ENCODE measurements at places on chromosomes 13 and 19.

DNA sequence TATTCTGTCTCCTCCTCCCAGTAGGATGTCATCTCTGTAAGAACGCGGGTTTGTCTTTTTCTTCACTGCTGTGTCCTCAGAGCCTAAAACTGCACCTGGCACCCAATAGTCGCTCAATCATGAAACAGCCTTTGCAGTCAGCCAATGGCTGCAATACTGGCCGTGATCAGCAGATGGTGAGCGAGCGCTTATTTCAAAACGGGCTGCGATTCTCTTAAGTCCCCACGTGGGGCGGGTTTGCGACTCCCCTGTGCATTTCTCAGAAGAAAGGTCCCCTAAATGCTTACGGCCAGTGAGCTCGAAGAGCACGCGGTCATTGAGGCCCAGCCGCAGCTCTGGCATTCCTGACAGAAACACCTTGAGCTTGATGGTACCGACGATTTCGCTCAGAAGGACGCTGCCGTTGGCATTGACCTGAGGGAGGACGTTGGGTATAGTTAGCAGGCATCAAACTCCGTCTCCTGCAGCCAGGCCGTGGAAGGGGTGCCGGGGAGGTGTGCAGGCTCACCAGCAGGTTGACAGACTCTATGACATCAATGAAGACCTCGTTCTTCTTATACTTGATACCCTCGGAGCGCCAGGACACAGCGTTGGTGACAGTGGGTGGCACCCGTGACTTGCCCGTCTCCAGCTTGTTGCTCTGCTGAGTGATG lies 6.0 kb downstream of the AP1M2 start:
- DNase-seq = peak; percentile 89

DNA sequence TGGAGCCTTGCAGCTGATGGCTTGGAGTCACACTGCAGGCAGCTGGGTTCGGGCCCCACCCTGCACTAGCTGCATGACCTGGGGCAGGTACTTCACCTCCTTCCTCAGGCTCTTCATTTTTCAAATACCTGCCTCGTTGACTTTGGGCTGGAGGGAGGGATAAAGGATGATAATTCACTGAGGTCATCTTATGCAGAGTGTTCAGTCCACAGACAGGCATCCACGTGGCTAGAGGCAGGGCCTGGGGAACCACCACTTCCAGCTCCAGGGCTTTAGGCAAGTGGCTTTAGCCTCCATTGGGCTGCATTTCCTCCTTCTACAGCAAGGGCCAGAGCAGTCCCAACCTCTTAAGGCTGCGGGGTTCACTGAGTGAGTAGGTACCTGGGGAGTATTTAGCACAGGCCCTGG lies 84.8 kb downstream of the SIPA1L3 start:
- DNase-seq = no peak

DNA sequence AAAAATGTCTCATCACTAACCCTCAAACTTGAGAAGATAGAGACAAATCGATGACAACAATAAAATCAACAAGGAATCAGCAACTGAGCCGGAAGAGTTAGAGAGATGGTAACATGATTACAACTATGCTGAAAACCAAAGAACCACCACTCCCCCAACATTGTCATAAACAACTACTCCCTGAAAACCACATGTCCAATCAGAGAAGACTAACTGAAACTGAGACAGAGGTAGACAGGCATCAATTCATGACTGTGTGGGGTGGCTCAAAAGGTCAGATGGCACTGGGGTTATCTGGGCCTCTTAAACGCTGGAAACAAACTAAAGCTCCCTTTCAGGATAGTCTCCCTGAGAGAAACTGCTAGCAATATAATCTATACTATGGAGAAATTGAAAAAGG lies 488.8 kb downstream of the KCTD12 start:
- DNase-seq = no peak

DNA sequence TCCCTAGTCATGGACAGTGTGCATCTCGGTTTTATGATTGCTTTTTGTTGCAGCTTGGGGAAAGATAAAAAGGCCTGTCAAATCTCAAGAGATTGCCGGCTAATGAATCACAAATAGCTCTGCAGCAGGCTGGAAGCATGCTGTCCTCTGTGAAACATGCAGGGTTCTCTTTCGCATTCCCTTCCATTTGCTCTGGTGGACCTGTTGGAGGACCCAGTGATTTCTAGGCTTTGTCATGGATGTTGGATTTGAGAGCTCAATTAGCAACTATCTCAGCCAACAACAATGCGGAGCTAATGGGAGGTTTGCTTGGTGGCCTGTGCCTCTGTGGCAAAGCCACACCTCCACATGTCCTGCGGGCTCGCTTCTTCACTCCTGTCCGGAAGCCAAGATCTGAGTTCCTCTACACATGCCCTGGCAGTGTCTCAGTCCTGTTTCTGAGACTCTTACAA lies 418.1 kb upstream of the ARGLU1 start:
- DNase-seq = no peak
